Vagina (tissue), 2 donors: ENCODE measurements at places on chromosomes 1 and 21.

- DNase-seq = no peak
These were observed 14.3 kb downstream of the DAP3 start for GRCh38 chr1:155703216-155703615.

DNA sequence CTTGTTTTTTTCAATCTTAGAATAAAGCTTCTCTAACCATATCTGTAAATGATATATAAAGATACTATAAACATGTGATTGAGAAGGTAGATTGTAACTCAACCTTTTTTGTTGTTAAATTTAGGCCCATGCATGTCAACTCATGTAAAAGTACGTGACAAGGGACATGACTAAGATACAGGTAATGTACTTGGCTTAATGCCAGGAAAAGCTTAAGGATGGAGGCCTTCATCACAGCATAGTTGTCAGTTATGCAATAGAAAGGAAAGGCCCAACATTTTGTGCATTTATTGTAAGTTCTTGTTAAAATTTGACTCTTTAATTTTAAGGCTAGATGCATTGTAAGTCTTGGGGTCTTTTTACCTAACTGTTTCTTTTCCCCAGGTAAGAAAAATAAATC, 305.1 kb downstream of the LTN1 start:
- DNase-seq = no peak

DNA sequence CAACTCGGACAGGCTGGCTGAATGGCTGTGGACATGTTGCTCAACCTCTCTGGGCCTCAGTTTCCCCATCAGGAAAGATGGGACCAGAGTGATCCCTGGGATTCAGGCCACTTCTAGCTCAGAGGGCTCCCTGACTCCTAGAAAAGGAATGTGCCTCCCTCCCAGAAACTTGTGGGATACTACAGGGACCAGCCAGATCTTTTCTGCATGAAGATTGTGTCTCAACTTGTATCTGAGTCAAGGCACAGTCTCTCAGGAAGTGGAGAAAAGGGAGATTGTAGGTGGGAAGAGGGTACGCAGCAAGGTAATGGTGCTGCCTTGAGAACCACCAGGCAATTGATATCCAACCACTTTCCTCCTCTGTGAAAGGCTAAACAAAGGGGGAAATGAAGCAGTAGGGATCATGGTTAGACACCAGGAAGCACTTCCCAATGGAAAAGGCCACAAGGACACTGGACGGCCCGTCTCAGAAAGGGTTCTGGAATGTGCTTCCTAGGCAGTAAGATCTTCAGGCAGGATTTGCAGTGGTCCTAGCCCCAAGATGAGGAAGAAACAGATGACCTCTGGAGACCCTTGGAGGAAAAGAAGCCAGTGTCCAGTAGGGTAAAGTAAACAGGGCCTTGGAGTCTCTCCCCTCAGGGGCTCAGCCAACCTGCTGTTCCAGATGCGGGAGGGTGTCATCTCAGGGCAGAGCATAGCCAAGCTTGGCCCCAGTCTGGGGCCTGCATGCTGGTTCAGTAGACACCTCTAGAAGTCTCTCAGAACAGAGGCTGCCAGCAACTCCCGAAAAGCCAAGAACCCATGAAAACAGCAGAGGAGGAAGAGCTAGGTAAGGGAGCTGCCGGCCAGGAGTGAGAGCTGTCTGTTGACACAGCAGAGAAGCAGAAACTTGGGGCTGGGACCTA, 16.8 kb downstream of the IFFO2 start:
- DNase-seq = no peak

DNA sequence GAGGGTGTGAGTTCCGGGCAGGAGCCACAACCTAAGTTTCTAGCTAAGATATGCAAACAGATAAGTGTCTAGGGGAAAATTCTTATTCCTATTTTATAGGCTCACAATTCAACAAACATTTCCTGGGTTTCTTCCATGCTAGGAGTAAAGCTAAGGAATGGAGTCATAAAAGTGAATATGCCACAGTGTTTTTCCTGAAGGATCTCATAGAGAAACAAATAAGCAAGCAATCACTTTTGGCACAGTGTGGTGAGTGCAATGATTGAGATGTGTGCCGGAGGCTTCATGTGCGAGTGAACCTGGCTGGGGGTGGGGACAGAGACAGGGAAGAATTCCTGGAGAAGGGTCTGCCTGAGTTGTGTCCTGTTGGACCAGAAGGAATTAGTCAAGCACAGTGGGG, 147.4 kb downstream of the TENT5C start:
- DNase-seq = no peak

DNA sequence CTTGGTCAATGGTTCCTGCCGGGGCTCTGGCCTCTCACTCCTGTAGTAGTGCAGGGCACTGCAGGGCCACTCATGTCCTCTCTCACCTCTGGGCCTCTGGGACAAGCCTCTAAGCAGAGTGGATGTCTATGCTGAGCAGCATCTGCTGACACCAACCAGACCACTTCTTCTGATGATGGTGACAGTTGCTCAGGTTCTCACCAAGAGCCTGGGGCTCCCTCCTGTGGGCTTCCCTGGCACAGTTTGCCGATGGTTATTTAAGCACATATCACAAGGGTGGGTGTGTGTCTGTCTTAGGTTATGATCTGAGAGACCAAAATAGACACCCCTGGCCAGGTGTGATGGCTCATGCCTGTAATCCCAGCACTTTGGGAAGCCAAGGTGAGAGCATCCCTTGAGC, 17.4 kb upstream of the GPR137B start:
- no peak for DNase-seq

DNA sequence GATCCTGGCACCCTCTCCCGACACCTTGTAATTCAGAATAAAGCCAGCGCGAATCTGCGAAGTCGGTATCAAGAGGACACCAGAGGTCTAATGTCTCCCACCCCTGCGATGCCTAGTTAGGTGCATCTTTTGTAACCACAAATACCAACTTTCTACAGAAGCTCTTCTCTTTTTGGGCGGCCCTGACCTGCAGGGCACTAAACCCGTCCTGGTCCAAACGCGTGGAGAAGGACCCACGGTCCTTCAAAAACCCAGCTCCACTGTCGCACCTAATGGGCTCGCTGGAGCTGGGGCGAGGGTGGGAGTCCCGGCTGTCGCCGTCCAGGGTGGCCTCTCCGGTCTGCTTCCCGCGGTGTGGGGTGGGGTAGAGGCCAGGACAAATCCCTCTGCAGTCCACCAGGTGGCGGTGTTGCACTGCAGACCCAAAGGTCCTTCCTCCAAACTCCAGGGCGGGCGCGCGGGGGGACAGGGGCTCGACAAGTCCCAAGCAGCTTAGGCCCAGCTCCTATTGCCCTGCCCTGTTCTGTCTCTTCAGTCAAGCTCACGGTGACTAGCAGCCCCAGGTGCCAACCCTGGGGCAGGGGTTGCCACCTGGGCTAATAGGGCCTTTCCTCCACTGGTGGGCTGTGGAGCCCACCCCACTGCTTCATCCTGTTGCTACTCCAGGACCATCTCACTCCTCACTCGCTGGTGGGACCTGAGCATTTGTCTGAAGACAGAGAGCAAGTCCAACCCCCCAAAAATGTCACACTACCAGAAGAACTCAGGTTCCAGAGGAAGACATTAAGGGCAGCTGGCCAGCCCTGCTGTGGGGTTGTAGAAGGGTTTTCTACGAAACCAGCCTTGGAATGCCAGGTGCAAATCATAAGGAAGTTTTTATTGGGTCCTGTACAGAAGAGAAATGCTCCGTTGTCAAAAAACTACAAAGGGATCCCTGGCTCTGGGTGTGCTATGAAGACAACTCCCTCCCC, 2.8 kb downstream of the HES3 start:
- no peak for DNase-seq

DNA sequence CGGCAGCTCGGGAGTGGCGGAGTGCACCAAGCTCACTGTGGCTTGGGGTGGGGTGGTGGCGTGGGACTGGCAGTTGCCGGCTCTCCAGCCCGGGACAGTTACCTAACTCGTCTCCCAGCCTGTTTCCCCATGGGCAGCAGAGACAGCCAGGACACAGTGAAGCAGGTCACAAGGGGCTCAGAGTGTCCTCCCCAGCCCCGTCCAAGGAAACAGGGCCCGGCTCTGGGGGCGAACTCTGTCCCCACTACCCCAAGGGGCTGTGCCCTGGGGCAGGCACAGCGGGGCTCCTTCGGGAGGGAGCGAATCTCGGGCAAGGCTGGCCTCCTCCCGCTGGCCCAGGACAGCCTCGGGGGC, 759 bp downstream of the GPR157 start:
- DNase-seq = no peak

DNA sequence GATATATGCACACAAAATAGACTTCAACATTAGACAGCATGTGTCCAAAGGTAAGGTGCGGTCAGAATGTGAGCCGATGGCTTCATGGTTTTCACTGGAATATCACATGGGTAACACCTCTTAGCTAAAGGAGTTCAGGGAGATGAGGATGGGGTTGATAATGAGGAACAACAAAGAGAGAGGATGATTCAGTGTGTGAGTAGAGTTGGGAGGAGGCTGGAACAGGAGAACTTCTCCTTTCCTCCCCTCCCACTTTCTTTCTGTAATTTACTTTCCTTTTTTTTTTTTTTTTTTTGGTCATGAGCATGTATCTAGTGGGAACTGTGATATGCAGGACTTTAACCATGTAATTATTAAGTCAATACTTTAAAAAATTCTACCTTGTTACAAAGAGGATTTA, 99.4 kb downstream of the FASLG start:
- no peak for DNase-seq

DNA sequence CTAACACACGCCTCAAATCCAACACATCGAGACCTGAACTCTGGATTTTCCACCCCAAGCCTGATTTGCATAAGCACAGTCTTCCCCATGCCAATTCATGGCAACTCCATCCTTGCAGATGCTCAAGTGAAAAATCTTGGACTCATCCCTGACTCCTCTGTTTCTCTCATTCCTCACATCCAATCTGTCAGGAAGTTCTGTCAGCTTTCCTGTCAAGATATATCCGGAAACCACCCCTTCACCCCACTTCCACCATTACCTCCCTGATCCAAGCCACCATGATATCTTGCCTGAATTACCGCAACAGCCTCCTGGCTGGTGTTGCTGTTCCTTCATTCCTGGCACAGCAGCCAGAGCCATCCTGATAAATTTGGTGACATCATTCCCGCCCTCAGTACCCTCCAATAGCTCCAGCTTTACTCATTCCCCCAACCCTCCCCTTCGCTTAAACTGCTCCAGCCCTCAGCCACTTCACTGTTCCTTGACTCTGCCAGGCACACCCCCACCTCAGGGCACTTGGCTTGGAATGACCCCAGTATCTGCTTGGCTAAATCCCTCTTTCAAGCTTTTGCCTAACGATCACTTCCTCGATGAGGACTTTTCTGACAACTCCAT, 17.4 kb downstream of the TCEA3 start:
- DNase-seq = no peak

GRCh38 chr1:7383671-7384520, 387.2 kb upstream of the VAMP3 start:
- peak; percentile 62 for DNase-seq

- DNase-seq = no peak
These were observed 311.1 kb downstream of the PRDM2 start for GRCh38 chr1:14011132-14011531.

- no peak for DNase-seq
These were observed 5.8 kb downstream of the TIAM1 start for GRCh38 chr21:31337996-31338907.

DNA sequence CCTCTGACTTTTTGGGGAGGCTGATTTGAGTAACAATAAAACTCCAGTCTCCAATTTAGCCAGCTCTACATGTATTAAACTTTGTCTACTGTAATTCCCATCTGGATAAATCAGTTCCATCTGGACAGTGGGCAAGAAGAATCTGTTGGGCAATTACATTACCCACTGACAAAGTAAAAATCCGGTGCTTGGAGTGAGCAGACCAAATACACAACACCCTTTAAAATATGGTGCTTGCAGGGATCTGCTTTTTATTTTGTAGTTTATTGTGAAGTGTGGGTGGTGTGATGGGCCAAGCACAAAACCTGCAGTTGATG, 8.9 kb upstream of the CD55 start:
- DNase-seq = no peak

DNA sequence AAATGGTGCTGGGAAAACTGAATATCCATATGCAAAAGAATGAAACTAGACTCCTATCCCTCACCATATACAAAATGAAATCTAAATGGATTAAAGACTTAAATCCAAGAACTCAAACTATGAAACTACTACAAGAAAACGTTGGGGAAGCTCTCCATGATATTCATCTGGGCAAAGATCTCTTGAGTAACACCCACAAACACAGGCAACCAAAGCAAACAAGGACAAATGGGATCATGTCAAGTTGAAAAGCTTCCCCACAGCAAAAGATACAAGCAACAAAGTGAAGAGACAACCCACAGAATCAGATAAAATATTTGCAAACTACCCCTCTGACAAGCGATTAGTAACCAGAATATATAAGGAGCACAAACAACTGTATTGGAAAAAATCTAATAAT, 13.8 kb downstream of the TTC13 start:
- DNase-seq = no peak

DNA sequence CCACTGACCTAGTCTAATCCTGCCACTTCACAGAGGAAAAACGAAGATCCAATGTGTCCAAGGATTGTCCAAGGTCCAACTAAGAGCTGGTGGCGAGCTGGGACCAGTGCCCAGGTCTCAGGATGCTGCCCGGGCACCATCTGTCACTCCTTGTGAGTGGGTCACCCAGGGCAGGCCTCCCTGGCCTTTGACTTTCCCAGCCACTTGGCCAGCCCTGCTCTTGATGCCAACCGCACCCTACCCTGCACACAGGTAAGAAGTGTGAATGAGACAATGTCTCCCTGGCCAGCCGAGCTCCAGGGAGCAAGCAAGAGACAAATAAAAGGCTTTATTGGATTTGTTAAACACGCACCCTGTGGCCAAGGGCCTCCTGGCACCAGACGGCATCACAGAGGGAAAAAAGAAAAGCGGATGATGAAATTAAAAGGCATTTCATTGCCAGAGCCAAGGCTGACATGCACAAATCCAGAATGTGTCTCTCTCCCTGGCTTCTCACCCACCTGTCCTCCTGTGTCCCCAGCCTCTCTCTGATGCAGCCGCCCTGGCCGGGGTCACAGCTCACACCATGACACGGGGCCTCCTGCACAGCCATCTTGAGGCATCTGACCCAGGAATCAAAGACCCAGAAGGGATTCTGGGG, 72.8 kb downstream of the CAMK2N1 start:
- DNase-seq = no peak

GRCh38 chr1:245440922-245441321, 286.1 kb downstream of the KIF26B start:
- no peak for DNase-seq
